ENCODE measurements at places on chromosomes 3 and 15. TPM values are rescaled to one million over a fixed set of nuclear protein-coding genes. Genes with fewer than 3 reads are reported as not detected.

The MASP1 gene
- not detected for total RNA-seq

The STX19 gene
- total RNA-seq, result not detected

The TTLL13 gene
- not detected for total RNA-seq

GRCh38 chr15:31270767-31271166 lies 55.9 kb upstream of the KLF13 start:
- no peak for DNase-seq

- DNase-seq, result peak; percentile 93
Measured at GRCh38 chr15:73994413-73994883, at the start of gene PML. TSS of gene PML (plus strand) at chr15:73994716. CDS start at chr15:73994813, 97 bp downstream.

DNA sequence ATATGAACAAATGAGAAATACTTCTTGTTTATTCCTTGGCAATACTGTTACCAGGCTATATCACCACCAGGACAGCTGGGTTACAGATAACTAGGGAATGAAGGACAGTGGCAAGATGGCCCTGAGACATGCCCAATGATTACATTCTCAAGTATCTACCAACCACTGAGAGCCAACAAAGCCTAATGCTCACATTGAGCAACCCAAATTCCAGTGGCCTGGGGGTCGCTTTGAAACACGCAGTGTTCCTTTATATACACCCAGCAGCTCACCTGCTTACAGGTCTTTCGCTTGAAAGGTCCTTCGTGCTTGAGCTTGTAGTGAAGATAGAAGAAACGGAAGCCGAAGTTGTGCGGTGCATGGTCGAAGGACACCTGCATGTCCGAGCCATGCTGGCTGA lies 45.1 kb downstream of the SPATA12 start:
- no peak for DNase-seq

DNA sequence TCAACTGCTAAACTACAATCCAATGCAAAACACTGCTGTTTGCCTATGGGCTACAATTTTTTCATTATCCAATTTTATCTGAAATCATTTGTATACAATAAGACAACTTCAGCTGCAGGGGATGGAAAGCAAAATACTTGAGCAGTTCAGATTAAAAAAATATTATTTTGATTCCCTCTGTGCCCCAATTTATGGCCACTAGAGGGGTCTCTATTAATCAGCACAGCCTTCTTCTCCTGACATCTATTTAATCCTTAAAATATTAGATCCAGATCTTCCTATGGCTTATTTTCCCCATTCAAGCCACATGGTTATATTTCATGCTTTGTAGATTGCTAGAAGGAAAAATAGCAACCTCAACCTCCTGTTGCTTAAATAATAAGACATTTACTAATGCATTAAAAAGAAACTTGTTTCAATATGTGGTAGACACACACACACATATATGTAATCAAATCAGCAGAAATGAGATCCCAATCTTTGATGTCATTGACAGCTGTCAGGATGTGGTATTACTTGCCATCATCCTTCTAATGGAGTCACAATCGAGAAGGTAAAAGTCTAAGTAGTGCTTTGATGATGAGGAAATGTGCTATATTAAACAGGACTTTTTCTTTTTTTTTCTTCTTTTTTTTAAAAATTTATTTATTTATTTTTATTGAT lies 104.2 kb downstream of the P2RY1 start:
- no peak for DNase-seq

GRCh38 chr3:98972155-98972554 lies 70.7 kb upstream of the DCBLD2 start:
- DNase-seq, result peak; percentile 96
